ENCODE measurements at places on chromosomes 1 and 21.
A peak's percentile ranks its signal among the peaks of the same experiment; 100 is the strongest.

- no peak for DNase-seq
Observed at GRCh38 chr21:25107708-25108107, 499.6 kb downstream of the MRPL39 start.

DNA sequence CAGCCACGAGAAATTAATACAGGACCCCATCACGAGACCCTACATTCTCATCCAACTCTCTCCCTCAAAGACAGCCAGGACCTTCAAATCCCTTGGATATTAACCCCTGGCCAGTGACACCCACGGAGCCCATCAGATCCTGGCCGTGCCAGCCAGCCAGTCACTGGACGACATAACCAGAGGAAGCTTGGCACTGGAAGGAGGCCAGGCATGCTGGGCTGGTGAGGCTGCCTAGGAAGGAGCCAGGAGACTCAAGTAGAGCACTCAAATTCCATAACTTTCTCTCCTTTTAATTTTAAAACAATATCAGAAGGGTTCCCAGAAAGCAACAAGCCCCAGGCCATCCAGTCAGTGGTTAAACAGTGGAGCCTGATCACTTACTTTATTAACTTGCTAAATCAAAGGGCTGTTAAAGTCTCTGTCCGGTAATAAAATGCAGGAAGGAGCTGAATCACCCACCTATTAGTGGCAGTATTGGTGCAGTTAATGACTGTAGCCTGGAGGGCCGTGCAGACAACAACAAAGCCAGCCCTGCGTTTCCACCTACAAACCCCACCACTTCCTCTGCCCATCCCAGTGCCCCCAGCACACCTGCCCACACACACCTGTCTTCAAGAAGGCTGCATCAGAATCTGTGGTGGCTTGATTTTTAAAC lies 78.0 kb downstream of the HIVEP3 start:
- no peak for DNase-seq

DNA sequence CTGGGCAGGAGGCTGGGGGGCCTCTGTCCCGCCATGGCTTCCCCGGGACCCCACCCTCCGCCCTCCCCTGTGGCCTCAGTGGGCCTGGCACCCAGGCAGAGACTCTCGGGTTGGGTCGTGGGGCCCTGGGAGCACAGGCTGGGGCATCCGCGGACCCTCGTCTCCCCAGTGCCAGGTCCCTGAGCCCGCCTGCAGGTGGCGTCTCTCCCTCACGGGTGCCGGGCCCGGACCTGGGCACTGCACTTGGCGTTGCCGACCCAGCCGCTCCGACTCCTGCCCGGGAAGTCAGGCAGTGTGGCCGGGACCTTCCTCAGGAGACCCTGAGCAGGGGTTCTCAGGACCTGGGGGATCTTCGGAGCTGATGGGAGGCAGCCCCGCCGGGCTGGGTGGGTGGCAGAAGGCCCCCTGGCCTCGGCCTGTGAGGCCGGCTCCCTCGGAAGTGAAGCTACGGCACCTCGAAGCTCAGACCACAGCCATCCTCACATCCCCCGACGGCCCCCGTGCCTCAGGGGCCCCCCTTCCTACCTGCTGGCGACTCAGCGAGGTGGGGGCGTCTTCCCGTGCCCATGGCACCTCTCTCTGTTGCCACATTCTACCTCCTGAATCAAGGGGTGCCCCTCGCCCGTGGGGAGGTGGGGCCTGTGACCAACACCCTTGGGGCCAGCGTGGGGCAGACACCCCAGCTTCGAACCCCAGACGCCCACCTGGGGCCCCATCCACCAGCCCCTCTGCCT lies 6.4 kb upstream of the C1orf159 start:
- peak; percentile 84 for DNase-seq

GRCh38 chr1:93552741-93553455 lies 105.0 kb downstream of the FNBP1L start:
- DNase-seq, result no peak

DNA sequence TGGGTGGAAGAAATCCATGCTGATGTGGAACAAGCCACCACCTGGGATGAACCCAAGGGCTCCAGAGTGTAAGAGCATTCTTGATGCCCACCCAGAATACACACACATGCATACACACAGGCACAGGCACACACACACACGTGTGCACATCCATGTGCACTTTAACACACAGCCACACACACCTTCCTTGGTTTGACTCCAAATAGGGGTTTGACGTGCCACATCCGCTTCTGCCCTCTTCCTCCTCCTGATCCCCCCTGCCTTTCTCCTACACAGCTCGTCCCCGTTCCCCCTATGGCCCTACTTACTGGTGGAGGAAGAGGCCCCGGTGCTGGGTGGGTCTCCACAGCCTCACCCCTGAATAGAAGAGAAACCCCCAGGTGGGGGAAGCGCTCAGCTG lies 16.0 kb downstream of the SPATA21 start:
- DNase-seq, result no peak
